ENCODE measurements at places on chromosomes 12 and 14.
A peak's percentile ranks its signal among the peaks of the same experiment; 100 is the strongest.

DNA sequence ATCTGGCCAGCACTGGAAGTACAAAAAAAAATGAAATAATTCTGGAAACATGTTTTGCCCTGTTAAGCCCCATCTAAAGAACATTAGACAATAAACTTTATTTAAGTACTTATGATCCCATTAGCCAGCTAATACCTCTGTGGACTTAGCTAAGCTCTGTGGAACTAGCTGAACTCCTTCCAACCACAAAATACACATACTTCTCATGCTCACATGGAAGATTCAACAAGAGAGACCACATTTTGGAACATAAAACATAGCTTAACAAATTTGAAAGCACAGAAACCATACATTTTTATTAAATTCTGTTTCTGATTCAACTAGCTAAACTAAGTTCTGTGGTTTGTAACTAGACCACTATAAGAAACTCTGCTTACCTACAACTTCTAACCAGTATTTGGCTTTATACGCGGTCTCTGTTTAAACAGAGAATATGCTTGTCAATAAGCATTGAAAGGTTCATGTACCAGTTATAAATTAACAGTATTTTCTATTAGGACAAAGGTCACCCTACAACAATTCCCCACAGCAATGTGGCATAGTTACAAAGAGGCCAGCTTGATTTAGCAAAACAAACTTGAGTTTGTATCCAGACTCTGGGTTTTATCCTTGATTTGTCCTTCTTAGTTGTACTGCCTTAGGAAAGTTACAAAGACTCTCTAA lies 300.1 kb downstream of the C12orf50 start:
- no peak for DNase-seq

DNA sequence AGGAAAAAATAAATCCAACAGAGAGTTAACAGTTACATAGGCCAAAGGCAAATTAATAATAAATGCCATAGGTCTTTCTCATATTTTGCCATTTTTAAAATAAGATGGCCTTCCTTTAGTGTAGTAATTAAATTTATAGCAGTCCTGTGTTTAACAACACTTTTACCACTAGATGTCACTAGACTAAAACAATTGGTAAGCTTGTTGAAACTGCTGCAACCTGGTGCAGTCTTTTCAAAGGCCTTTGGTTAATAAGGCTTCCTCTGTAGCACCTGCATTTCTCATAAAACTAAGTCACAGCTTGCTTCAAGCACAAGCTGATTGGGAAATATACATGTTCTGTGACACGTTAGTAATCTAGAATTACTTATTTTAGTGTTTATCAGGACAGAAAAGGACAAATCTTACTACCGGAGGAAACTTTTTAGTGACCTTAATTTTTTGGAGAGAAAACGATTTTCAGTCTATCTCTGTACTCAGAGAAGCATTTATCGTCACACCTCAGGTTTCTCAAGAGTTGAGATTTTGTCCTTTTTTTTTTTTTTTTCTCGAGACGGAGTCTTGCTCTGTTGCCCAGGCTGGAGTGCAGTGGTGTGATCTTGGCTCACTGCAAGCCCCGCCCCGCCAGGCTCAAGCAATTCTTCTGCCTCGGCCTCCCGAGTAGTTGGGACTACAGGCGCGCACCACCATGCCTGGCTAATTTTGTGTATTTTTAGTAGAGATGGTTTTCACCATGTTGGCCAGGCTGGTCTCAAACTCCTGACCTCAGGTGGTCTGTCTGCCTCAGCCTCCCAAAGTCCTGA lies 20.0 kb downstream of the BORCS5 start:
- peak; percentile 42 for DNase-seq

DNA sequence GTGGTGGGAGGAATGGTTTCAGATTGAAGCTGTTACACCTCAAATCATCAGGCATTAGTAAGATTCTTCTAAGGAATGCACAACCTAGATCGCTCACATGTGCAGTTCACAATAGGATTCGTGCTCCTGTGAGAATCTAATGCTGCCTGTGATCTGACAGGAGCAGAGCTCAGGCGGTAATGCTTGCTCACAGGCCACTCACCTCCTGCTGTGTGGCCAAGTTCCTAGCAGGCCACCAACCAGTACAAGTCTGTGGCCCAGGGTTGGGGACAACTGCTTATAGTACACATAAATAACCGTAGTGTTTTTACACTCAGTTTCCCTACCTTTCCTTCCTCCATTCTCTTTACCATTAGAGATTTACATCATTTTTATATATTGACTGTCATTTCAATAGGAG lies 121.4 kb downstream of the SLCO1B3 start:
- DNase-seq, result no peak

- no peak for DNase-seq
These were observed 35.2 kb upstream of the KITLG start for GRCh38 chr12:88615490-88615889.

- no peak for DNase-seq
These were observed 47.8 kb downstream of the MYRFL start for GRCh38 chr12:69872804-69873203.

DNA sequence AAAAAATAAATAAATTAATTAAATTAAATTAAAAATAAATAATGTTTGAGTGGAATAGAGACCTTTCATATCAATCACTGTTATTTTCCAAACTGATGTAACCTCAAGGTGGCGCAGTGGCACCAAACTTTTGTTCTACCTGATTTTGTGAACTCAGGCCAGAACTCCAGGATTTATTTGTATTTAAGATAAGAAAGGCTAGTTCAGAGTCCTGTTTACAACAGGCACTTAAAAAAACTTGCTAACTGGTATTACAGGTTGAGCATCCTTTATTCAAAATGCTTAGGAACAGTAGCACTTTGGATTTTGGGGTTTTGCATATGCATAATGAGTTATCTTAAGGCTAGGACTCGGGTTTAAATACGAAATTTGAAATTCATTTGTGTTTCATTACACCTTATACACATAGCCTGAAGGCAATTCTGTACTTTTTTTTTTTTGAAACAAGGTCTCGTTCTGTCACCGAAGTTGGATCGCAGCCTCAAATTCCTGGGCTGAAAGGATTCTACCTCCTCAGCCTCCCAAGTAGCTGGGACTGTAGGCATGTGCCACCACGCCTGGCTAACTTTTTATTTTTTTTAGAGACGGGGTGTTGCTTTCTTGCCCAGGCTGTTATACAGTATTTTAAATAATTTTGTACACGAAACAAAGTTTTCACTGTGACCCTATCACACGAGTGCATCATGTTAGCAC lies 32.4 kb downstream of the YY1 start:
- no peak for DNase-seq

GRCh38 chr12:22333713-22334409 lies 646 bp downstream of the ST8SIA1 start:
- DNase-seq, result no peak

DNA sequence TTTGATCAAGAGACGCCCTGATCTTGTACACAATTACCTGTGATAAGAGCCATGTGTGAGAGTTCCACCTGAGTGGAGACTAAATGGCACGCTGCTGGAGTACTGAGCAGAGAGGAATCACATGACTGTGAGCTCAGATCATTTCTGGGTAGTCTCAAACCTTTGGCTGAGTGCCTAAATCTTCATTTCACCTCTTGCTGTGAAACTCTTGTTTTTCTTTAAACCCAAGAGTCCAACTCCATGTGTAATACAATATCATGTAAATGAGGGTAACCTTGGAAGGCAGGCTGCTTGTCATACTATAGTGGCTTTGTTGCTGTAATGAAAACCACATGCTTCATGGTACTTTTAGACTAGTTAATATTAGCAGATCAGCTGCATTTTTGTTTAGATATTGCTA lies 156.9 kb downstream of the CAND1 start:
- DNase-seq, result no peak

GRCh38 chr12:107159384-107159900 lies 66.1 kb upstream of the CRY1 start:
- no peak for DNase-seq

- DNase-seq, result peak; percentile 30
These were observed 283 bp downstream of the VIPAS39 start for GRCh38 chr14:77457115-77457521.

- DNase-seq, result peak; percentile 76
These were observed 30.5 kb downstream of the PPP2R5C start for GRCh38 chr14:101791919-101792572.

DNA sequence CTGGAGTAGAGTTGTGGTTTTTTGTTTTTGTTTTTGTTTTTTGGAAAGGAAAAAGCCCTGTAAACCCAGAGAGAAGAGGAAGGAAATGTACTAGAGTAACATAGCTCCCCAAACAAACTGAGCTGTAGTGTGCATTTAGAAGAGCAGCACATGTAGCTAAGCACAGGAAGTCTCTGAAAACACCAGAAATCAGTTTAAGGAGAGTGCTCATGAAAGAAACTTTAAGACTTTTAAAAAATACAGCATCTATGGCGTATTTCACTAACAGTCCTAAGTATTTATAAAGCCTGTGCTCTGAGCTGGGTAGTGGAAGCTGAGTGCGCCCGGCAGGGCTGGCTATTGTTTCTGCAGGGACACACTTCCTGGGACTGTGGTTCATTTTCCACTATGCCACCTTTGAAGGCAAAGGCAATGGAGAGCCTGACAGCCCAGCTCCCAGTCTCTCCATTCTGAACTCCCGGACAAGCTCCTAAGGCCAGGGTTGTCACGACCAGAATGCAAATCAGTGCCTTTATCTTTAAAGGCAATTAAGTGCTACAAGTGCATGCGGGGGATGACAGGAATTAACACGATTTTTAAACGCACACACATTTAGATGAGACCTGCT lies 45.4 kb downstream of the NIN start:
- no peak for DNase-seq

- DNase-seq, result peak; percentile 22
These were observed 197.2 kb upstream of the PLEKHG7 start for GRCh38 chr12:92505254-92506231.

- no peak for DNase-seq
These were observed 21.6 kb downstream of the OSBPL8 start for GRCh38 chr12:76537923-76538322.

GRCh38 chr14:88829188-88829587 lies 4.7 kb downstream of the TTC8 start:
- DNase-seq, result no peak

DNA sequence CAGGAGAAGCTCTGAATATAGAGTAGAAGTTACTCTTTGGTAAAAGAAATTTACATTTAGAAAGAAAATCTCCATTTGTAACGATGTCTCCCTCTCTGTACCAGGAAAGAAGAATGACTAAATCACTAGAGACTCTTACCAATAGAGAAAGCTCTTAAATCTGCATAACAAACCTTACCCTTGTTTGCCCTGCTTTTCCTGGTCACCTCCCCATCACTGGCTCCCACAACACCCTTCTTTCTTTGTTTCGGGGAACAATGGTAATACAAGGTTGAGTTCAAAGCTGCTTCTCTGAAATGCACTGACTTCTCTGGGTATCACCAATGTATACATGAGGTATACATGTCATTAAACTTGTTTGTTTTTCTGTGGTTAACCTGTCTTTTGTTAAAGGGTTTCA lies 351.1 kb upstream of the FLRT2 start:
- no peak for DNase-seq

DNA sequence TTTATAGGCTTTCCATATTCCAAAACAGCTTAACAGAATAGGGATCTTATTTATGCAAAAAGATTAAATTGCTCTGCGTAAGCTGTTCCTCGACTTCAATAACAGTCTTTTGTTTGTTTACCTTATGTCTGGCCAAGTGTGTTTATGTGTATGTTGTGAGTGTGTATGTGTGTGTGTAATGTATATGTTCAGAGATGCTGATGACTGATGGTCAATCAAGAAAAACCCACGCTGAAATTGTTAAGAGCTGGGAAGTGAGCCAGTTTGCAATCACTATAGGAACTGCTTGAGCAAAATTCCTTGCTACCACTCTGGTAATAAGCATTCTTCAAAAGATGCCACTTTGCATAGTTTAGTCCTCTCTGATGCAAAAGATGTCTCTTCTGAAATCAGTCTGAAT lies 59.6 kb downstream of the PRKD1 start:
- DNase-seq, result no peak

DNA sequence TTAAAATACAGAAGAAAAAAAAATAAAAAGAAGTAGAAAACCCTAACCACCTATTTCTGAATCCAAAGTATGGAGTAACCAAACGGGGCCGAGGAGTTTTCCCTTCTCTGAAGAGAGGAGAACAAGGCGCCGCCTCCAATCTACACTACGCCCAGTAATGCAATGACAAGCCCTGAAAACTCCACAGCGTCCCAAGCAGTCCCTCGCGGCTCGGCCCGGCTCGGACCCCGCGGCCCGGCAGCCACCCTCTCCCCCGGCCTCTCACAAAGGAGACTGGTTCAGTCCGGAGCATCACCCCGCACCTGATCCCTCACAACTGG lies 371 bp downstream of the CHD8 start:
- DNase-seq, result peak; percentile 24

DNA sequence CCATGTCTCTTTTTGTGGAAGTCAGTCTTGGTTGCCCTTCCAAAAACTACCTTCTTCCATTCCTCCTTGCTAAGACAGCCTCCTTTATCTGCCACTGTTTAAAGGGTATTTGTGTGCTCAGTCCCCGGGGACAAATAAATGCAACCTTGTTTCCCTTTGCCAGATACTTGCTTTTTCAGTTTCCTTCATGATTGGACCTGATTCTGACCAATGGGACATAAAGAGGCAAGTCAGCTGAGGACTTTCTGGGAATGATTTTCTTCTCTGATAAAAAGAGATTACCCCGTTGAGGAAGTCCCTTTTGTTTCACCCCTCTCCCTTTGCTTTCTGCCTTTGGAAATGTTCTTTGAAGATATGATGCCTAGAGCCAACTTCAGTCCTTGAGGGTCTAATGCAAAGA lies 7.4 kb upstream of the TUBA1B start:
- no peak for DNase-seq

Data from hepatic stellate cell (primary cell).